ENCODE measurements at places on chromosomes 12 and 14.

DNA sequence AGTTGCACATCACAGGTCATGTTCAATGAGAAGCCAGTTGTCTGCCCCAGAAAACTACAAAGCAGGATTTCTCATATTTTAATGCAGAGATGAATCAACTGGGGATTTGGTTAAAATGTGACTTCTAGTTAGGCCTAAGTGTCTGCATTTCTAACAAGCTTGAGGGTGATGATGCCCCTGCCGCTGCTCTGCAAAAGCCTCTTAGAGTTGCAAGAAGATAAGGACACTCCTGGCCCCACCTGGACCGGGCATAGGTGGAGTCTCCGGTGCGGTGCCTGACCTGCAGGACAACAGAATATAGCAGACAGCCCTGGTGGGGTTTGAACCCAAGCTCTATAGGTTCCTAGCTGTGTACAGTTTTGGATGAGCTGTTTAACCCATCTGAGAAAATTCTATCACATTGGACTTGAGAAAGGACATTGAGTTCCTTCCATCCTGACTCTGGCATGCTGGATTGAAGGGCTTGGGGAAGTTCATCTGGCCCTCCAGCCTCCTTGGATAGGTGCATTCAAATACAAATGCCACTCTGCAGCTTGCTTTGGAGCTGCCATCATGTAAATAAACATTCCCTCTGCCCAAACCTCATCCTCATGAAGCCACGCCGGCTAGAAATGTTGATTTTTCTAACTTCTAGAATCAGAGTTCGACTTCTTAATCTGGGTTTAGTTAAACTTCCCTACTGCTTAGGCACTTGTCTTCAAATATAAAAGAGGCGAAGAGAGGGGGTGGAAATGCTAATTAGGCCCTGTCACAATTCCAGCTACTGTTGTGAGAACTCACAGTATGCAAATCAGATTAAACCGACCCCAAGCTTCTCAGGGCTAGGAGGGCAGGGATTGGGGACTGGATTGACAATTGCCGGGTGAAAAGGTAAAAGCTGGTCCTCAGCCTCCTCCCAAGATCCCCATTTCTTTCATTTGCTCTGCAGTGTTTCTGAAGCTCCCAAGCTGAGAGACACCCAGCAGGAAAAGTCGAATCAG is 1225.6 kb downstream of the VRK1 start:
- DNase-seq: no peak

- peak; percentile 53 for DNase-seq
Measured at GRCh38 chr12:110282300-110282860, 1.3 kb downstream of the ATP2A2 start.

- DNase-seq: no peak
Measured at GRCh38 chr12:99609455-99610181, 37.9 kb upstream of the GARIN6 start.

DNA sequence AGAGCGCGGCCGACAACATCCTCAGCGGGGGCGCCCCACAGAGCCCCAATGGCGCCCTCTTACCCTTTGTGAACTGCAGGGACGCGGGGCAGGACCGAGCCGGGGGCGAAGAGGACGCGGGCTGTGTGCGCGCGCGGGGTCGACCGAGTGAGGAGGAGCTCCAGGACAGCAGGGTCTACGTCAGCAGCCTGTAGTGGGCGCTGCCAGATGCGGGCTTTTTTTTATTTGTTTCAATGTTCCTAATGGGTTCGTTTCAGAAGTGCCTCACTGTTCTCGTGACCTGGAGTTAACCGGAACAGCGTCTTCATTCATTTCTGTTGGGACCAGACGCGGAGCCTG is 103.8 kb upstream of the FKBP4 start:
- no peak for DNase-seq

DNA sequence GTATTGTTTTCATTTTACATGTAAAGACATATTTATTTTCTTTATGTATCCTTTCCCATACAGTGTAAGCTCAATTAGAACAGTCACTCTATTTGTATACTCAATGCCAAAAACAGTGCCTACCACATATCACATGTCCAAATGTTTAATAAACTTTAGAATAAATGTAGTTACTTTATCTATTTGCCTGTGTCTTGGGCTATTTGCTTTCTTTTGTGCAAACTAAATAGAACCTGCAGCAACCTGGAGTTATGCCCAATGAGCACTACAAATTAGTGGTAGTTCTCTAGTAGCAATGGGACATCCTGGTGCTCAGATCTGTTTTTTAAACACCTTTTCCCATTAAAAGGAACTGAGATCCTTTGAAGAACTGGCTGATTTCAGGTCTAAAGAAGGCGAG is 186.7 kb downstream of the PPFIA2 start:
- no peak for DNase-seq

GRCh38 chr14:73709904-73710469 is 4.2 kb downstream of the PNMA1 start:
- DNase-seq: no peak

DNA sequence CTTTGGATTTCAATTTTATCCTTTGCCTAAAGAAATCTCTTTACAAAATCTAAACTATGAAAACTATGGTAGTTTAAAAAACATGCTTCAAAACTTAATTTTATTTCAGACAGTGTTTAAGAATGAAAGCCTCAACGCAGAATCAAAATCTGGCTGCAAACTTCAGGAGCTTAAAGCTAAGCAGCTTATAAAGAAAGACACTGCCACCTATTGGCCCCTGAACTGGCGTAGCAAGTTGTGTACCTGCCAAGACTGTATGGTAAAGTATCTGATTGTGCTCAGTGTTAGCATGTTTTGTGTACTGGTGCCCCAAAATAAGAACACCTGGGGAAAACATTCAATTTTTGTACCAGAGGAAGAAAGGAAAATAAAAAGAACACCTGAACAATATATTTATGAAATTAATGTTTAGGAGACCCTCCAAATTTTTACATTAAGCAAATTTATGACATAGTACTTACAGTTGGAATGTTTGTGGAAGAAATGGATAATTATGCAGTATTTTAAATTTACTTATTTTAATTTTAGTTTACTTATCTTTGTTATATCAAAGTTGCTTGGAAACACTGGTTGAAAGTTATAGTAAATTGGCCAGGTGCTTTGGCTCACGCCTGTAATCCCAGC is 12.2 kb downstream of the UBR7 start:
- DNase-seq: peak; percentile 13

DNA sequence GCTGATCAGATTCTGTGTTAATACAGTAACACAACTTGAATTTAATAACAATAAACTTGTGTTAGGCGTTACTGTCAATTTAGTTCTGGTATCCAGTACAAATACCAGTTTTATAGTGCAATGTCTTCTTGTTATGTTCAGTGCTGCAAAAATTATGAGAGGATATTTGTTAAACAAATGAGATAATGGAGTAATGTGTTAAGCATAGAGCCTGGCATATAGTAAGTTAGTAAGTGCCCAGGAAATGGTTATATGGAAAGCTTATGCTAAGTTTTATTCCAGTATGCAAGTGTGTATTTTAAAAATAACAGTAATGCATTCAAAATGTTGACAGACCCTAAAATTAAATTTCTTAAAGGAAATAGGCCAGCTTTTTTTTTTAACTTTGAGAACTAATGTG is 1.8 kb downstream of the VRK1 start:
- DNase-seq: no peak

GRCh38 chr12:6292606-6293005 is 17.9 kb upstream of the PLEKHG6 start:
- DNase-seq: peak; percentile 31

- DNase-seq: no peak
Measured at GRCh38 chr14:50520947-50521815, 11.2 kb downstream of the MAP4K5 start.

DNA sequence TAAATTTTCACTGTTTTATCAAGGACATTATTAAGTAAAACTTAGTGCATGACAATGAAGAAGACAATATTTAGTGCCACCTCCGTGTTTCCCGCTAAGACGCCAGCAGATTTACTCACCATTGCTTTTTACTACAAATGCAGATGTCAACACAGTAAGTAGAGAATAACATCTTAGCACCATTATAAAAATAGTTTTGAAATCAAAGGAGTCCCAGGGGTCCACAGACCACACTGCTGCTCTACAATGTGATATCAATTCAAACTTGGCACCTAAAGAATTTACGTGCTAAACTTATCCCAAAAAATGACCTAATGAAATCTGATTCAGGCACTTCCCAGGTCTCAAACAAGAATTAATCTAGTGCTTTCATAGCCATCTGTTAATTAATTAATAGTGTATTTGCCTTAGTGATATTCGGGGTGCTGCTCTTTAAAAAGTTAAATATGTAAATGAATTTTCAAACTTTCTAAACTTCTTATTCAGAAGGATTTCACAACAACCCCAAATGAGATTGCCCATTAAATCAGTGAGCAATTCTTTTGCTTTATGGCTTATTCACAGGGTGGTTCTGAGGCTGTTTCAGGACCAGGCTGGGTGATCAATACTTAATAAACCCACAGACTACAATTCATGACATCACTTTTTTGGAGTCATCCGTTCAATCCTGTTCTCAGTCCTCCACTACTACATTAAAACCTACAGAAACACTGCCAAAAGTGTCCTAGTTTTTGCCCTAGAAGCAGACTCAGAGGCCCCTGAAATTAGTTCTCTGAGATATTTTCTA is 161.3 kb upstream of the LMNTD1 start:
- DNase-seq: no peak

- peak; percentile 13 for DNase-seq
Measured at GRCh38 chr14:105602799-105603793, 76.7 kb downstream of the TMEM121 start.

DNA sequence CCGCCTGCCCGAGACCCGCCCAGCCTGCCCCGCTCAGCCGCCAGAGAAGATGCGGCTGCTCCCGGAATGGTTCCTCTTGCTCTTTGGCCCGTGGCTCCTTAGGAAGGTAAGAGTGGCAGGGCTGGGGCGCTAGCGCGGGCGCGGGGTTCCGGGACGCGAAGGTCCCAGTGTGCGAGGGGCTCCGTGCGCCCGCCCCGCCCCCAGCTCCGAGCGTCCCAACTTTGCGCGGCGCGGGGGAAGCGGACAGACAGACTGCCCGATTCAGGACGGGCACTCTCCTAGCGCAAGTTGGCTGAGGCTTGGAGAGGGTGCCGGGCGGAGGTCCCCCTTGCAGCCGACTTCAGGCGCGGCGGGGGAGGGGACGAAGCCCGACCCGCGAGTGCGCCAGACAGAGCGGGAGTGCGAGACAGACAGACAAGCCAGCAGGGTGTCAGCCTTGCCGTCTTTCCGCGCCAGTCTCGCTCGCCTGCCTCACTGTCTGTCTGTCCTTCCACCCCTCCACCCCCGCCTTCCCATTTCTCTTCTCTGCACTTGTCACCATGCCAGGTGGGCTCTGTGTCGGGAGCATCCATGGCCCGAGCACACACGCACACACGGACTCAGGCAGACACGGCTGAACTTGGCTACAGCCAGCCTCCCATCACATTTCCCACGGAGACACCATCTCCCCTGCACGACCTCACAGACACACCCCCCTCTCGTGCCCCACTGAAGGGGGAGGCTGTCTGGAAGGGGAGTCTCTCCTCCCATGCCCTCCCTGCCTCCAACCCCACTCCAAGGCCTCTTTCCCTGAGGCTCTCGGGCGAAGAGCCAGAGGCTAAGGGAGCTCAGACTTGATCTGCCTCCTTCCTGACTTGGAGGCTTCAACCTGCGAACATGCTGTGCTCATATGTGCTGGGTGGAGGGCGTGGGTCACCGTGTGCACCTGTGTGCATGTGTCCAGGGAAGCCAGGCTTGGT is 606 bp downstream of the NXPH4 start:
- no peak for DNase-seq

- DNase-seq: no peak
Measured at GRCh38 chr12:6697584-6698351, 2.8 kb downstream of the PIANP start.

- no peak for DNase-seq
Measured at GRCh38 chr12:70645494-70646317, 8.5 kb upstream of the PTPRB start.

- DNase-seq: peak; percentile 41
Measured at GRCh38 chr12:55743406-55744339, 751 bp downstream of the GDF11 start.

DNA sequence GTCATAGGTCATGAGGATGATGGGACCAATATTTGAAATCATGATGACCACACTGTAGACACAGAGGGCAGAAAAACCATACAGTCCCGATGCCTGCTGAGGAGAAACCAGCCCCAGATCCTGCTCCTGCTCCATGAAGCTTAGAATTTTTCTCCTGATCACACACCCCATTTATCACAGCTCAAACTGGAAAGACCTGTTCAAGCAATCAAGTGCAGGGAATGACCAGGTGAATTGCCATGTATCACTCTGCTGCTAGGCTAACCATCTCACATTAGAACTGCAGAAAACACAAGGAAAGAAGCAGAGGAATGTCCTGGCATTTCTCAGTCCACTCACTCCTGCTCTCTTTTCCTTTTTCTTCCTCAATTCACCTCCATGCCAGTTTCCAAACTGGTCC is 18.1 kb downstream of the MANSC1 start:
- DNase-seq: no peak

GRCh38 chr14:101828046-101828445 is 66.5 kb downstream of the PPP2R5C start:
- DNase-seq: no peak

- no peak for DNase-seq
Measured at GRCh38 chr12:17976202-17976601, 113.8 kb downstream of the RERGL start.

DNA sequence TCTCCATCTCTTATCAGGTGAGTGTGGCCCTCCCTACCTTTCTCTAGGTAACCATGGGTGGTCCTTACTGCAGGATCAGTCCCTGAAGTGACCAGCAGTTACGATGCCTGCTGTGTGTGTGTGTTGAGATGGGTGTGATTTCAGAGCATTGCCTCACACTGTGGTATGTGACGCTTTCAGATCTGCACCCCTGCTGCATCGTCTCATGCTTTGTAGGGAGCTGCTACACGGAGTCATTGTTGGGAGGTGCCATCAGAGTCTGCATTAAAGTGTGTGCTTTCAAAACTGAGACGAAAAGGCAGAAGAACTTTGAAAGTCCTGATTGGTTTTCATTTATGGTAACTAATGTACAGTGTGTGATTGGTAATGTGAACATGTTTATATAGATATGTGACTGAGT is 150.5 kb downstream of the PELI2 start:
- no peak for DNase-seq

DNA sequence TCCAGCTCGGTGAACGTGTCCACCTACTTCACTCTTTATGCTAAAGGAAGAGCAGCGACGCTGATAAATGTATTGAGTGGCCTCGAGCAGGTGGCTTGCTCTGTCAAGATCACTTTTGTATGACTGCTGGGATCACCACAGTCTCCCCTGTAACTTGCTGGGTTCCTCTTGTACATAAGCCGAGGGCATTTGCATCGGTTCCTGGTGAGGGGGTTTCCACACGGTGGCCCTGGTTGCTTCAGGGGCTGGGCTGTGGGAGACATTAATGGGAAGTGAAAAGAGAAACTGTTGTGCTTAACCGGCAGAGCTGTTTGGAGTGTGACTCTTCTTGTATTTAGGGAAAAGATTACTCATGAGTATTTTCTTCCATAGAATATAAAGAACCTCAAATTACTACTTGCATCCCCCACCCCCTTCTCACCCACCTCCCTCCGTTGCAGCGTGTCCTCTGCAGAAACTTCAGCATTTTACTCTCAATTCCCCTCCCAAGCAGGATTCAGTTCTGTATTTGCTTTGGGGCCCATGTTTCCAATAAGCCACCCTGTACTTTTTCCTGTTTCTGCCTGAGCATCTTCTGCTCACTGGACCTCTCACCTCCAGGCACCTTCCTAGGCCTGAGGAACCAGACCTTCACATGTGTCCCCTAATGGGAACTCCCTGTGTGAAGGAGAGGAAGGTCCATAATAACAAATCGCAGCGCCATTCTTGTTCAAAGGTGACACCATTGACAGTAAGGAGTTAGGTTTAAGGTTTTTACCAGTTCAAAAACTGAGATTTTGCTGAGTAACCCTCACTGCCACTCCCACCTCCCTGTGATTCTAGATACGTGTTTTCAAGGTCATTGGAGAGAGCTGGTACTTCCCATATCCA is 187.0 kb downstream of the ETV6 start:
- DNase-seq: peak; percentile 96

GRCh38 chr12:11663130-11663529 is 13.7 kb downstream of the ETV6 start:
- no peak for DNase-seq
